Naive thymus-derived CD4-positive, alpha-beta T cell (primary cell): ENCODE measurements at places on chromosomes 2 and 18. TPM values are rescaled to one million over a fixed set of nuclear protein-coding genes. Genes with fewer than 3 reads are reported as not detected.
A peak's percentile ranks its signal among the peaks of the same experiment; 100 is the strongest.

- peak; percentile 36 for DNase-seq
These were observed 34.9 kb downstream of the RAB10 start for GRCh38 chr2:26068602-26069298.

DNA sequence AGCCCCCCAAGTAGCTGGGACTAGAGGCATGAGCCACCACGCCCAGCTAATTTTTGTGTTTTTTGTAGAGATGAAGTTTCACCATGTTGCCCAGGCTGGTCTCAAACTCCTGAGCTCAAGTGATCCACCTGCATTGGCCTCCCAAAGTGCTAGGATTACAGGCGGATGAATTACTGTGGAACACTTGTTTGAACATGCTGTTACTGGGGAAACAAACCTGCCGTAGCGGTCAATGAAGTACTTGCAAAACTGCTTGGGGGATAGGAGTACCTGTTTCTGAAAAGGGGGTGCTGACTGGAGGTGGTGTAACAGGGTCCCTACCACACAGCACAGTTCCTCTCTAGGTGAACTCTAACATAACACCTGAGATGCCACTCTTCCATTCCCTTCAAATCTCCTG is 5.9 kb upstream of the IMPACT start:
- DNase-seq = no peak

Gene SERPINB11
- total RNA-seq = not detected

DNA sequence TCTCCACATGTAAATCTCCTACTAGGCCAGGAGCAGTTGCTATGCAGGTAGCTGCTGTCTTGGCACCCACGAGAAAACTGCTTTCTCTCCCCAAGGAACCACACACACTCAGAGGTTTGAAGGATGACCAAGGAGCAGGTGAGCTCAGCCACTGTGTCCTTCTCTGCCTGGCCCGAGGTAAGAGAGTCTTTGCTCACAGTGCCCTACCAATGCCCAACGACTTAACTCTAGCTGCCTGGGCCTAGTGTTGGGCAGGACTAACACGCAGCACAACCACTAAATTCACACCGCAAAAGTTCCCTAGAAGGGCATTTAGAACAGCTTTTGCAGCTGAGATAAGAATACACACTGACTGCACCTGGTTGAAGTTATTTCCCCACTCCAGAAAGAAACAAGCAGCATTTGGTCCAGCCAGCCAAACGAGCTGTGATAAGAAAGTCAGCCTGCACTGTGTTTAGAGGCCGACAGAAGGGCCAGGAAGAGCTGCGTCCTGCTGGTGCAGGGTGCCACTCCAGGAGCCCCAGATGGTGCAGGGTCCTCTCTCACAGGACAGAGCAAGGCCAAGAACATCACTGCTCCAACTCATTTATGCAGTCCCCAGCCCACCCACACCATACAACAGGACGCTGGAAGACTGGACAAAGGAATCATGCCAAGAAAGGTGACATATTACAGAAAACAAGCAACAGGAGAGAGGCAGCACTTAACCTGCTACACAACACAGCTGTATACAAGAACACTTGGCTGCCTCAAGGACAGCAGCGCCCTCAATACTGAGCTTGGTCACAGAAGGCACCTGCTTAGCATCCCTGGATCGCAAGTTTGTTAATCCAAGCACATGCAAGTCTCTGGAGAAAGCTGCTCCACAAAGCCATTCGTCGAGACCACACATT is 12.5 kb downstream of the HDLBP start:
- no peak for DNase-seq

DNA sequence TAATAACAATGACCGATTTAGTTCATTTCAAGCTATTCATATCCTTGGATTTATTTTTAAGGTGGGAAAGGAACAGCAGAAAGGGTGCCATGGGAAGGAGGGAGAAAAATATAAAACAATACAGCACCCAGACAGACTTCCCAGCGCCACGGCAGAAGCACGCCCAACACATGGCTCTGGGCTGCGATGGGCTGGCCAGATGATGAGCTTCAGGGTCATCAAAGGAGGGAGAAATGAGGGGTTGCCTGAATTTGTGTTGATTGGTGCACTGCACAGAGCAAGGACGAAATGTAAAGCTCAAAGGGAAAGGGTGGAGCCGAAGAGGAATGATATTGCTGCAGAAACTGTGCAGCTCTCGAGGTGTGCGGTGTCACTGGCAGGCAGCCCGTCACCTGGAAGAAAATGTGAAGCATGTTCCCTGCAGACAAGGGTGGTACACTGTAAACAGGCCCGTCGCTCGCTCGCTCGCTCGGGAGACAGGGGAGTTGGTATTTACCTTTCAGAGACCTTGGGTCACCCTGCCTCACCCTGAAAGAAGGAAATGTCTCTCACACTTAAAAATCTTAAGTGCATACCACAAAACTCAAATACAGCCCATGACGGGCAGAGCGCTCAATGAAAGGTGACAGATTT is 195.5 kb upstream of the CTAGE1 start:
- no peak for DNase-seq

- no peak for DNase-seq
These were observed 50.6 kb upstream of the DCC start for GRCh38 chr18:52289392-52289791.

DNA sequence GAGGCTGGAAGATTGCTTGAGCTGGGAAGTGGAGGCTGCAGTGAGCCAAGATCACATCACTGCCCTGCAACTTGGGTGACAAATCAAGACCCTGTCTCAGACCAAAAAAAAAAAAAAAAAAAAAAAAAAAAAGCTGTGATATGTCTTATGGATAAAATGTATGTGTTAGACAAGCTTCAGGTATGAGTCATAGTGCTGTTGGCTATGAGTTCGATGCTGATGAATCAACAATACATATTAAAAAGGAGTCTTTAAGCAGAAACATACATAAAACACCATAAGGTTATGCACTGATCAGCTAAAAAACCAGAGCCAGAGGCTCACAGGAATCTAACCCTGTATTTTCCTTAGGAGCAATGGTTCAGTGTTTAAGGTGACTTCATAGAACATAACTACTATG is 332.3 kb downstream of the NCKAP5 start:
- no peak for DNase-seq

Gene IL18R1
- total RNA-seq = 2.5 TPM

Gene PDE1A
- total RNA-seq = not detected

- DNase-seq = no peak
These were observed 58.2 kb upstream of the SNTG2 start for GRCh38 chr2:892401-892800.

Gene ABCG8
- not detected for total RNA-seq

GRCh38 chr2:26477911-26478253 is at the start of gene OTOF:
TSS of gene OTOF (minus strand) at chr2:26478124.
- DNase-seq = no peak

GRCh38 chr2:222722327-222722946 is 51.0 kb downstream of the MOGAT1 start:
- DNase-seq = no peak

- no peak for DNase-seq
These were observed 316.8 kb downstream of the DCDC2C start for GRCh38 chr2:4020153-4020552.

Gene EVX2
- total RNA-seq = not detected in 2 replicates

DNA sequence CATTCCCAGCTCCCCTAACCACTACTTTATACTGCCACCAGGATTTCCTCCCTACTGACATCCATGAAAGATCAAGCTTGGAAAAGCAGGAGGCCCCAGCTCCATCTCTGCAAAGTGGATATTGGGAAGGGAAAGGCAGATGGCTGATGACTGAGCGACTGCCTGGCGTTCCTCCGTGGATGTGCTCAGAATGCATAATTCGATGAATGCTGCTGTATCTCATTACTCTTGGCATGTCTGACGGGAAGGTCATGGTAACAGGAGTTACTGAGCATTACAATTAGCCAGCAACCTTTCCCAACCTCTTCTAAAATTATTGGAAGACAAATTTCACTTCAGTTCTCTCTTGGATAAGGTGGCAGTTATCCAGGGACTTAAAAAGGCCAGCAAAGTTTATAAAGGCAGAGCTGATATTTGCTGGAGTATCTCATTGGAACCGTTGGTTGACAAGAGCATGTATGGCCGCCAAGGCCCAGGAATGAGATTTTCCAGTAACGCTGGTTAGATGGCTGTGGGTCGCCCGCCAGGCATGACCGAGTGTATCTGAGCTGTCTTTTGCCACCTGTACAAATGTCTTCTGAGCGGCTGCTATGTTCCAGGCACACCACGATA is 34.5 kb downstream of the KCNE4 start:
- DNase-seq = no peak

Gene CNGA3
- total RNA-seq = not detected

GRCh38 chr18:6374340-6374739 is 40.4 kb downstream of the L3MBTL4 start:
- DNase-seq = no peak

DNA sequence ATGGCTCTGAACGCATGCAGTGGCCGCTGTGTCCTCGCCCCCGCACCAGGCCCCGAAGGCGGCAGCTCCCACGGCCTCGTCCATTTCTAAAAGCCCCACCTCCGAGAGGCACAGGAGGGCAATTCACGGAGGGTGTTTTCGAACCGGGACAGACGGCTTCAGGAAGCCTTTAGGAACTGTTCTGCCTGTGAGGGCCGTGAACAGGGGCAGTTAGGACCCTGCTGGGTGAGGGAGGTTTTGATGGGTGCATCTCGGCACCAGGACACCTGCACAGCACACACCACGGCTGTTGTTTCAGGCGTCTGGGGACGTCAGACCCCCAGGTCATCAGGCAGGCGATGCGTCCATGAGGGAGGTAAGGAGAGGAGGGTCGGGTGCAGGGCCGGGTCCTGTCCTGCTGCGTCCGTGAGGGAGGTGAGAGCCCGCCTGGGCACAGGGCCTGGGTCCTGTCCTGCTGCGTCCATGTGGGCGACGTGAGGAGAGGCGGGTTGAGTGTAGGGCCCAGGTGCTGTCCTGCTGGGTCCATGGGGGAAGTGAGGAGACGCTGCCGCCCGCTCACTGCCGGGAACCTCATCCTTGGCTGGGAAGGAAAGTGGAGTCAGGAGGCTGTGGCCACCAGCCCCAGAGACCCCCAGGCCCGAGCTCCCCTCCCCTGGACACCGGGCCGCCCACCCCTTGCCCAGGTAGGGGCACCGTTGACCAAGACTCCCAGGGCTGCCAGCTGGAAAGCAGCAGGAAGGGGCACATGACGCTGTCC is 25.5 kb upstream of the KCNG2 start:
- DNase-seq = no peak

GRCh38 chr2:186575856-186576255 is 14.0 kb upstream of the ITGAV start:
- no peak for DNase-seq

- no peak for DNase-seq
These were observed 75.2 kb downstream of the FMNL2 start for GRCh38 chr2:152410165-152410597.

GRCh38 chr2:156182132-156182531 is 150.4 kb downstream of the NR4A2 start:
- DNase-seq = no peak

- no peak for DNase-seq
These were observed 205.1 kb upstream of the EPAS1 start for GRCh38 chr2:46091961-46092667.

- no peak for DNase-seq
These were observed 133.4 kb downstream of the ATAD2B start for GRCh38 chr2:23793476-23793875.

DNA sequence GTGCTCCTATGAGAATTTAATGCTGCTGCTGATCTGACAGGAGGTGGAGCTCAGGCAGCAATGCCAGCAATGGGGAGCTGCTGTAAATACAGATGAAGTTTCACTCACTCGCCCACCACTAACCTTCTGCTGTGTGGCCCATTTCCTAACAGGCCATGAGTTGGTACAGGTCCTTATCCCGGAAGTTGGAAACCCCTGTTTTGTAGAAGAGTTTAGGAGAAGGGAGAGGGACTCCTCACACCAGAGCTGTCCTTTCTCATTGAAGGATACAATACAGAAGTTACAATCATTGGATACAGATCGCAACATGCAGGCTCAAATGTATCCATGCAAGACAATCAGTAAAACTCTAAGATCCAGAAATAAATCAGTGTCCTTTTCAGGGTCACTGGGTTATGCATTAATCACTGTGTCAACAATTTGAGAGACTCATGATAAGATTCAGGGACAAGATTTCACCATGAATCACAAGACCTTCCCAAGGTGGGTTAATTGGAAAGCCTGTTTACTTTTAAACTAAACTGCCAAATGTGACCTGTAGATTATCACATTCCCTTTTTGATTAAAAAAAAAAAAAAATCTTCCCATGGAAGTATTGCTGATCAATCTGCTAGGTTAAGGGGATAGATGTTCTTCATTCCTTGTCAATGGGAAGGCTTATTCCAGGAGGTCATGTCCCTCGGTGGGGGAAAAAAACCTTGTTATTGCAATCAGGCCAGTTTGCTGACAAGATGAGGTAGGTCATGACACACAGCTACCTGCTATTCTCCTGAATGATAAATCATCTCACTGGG is 97.2 kb downstream of the SP100 start:
- DNase-seq = no peak

DNA sequence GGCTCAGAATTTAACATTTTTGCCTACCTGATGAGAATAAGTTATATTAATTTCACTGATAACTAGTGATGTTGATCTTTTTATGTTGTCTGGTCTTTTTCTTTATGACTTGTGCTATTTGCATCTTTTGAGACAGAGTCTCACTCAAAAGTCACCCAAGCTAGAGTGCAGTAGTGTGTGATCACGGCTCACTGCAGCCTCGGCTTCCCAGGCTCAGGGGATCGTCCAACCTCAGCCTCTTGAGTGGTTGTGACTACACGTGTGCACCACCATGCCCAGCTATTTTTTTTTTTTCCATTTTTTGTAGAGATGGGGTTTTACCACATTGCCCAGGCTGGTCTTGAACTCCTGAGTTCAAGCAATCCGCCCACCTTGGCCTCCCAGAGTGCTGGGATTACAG is 7.5 kb downstream of the SMCHD1 start:
- DNase-seq = no peak

DNA sequence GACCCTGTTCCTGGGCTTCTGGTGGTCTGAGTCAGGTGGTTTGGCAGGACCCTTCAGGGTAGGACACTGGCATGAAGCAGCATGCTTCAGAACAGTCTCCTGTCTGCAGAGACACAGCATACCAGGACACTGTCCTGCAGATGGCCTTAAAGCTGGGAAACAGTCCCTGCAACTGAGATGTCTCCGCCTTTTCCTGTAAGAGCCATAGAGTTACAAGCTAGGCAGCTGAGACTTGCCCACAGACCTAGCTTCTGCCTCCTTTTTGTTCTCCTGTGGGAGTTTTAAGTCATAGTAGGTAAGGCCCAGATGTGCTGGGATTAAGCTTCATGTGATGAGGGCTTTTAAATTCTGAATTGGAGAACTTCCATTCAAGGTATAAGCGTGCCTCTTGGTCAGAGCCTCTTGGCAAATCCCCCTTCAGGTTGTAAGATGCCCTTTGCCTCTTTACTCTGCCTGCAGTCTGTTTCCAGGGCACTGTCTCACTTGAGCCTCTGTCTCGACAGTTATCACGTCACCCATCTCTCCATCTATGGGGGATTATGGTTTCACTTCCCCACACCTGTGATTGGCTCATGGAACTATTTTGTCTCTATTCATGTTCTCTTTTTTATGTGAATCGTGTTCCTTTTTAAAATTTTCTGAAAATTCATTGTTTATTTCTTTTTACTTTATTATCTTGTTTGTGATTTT is 51.8 kb downstream of the COA5 start:
- no peak for DNase-seq

DNA sequence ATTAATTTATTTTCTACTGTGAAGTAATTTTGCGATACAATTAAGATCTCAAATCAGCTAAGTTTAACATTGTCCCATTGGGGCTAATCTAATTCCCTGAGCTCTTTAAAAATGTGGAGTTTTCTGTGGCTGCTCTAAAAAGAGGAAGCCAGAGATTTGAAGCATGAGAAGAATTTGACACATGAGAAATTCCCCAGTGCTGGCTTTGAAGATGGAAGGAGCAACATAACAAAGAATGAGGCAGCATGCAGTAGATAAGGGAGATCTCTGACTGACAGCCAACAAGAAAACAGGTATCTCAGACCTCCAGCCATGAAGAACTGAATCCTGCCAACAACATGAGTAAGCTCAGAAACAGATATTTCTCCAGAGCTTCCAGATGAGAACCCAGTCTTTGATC is 308.4 kb downstream of the ZNF804A start:
- no peak for DNase-seq
